B cell (primary cell): ENCODE measurements at places on chromosomes 1 and 21.

GRCh38 chr1:171248841-171249240 is 547 bp downstream of the FMO1 start:
- DNase-seq, result no peak

DNA sequence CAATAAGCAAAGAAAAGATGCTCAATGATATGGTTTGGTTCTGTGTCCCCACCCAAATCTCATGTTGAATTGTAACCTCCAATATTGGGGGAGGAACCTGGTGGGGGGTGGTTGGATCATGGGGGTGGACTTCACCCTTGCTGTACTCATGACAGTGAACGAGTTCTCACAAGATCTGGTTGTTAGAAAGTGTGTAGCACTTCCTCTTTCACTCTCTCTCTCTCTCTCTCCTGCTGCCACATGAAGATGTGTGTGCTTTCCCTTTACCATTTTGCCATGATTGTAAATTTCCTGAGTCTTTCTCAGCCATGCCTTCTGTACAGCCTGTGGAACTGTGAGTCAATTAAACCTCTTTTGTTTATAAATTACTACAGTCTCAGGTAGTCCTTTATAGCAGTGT is 248.4 kb downstream of the HHIPL2 start:
- no peak for DNase-seq

GRCh38 chr1:154558720-154559465 is 431 bp upstream of the UBE2Q1 start:
- DNase-seq, result peak; percentile 100

GRCh38 chr1:190001187-190001586 is 476.5 kb downstream of the BRINP3 start:
- DNase-seq, result no peak

DNA sequence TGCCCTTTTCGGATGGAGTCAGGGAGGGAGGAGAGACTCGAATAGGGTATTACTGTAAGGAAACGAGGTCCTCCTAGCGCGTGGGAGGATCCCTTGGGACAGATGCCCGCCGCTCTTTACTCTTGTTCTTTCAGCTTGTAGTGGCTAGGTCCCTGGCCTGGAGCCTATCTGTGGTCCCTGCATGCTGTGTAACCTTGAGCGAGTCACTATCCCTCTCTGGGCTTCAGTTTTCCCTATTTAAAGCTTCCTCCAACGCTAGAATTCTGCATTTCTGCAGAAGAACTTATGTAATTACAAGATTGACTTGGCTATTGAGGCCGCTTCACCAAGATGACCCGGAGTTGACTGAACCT is 744 bp downstream of the MIER1 start:
- DNase-seq, result no peak

DNA sequence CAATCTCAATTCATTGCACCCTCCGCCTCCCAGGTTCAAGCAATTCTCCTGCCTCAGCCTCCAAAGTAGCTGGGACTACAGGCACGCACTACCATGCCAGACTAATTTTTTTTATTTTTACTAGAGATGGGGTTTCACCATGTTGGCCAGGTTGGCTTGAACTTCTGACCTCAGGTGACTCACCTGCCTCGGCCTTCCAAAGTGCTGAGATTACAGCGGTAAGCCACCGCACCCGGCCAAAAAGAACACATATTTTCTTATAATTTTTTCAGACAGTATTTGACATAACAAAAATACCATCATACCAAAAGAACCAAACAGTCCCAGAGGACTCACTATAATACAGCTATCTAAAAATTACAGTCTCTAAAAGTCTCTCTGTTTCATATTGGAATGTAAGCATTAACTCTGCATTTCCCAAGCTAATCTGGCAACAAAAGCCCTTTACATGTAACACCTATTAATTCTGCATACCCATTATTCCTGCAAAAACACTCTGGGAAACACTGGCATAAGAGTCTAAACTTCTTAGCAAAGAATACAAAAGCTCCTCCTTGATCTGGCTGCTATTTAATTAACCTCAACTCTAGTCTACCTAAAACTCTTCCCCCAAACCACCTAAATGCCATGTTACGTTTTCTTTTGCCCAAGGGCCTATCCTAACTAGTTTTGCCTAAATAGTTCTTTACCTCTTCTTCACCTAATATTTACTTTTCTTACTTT is 26.9 kb downstream of the WDR26 start:
- no peak for DNase-seq

DNA sequence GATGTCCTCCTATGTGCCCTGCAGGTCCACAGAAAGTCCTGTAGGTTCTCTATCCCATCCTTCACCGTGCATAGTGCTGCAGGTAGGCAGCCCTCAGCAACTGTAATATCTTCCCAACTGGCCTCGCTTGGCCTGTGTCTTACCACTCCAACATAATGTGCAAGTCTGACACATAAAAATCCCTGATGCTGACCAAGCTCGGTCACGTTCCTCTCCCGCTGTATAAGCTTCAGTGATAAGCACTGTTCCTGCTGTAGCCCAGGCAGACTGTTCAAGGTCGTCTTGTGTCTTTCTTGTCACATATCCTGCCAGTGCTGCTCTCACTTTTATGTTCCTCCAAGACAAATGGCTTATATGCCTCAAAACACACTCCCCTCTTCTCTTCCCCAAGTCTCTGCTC is 19.4 kb upstream of the KCNE1 start:
- DNase-seq, result no peak
